ENCODE measurements at places on chromosomes 12 and 14.

GRCh38 chr14:69873877-69874780, 5.1 kb upstream of the SMOC1 start:
- no peak for DNase-seq

DNA sequence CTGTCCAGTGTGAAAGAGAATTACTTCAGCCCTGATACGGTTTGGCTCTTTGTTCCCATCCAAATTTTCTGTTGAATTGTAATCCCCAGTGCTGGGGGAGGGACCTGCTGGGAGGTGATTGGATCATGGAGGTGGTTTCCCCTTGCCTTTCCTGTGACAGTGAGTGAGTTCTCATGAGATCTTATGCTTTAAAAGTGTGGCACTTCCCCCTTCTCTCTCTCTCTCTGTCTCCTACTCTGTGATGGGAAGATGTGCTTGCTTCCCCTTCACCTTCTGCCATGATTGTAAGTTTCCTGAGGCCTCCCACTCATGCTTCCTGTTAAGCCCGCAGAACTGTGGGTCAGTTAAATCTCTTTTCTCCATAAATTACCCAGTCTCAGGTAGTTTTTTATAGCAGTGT, 5.5 kb upstream of the SLC15A5 start:
- DNase-seq: no peak

GRCh38 chr12:13740149-13740545, 241.3 kb downstream of the GRIN2B start:
- no peak for DNase-seq

GRCh38 chr14:37592482-37593408, 2.3 kb downstream of the FOXA1 start:
- DNase-seq: no peak

GRCh38 chr12:21453312-21453852, 15.9 kb downstream of the PYROXD1 start:
- no peak for DNase-seq

GRCh38 chr12:117522559-117522958, 161.1 kb upstream of the NOS1 start:
- no peak for DNase-seq
